ENCODE measurements at places on chromosomes 3 and 15.

- no peak for DNase-seq
Observed at GRCh38 chr3:188242436-188243123, 88.6 kb downstream of the LPP start.

GRCh38 chr3:76872999-76873398 is 166.9 kb upstream of the ROBO2 start:
- DNase-seq, result no peak

GRCh38 chr3:3085782-3086181 is 24.4 kb downstream of the IL5RA start:
- no peak for DNase-seq

DNA sequence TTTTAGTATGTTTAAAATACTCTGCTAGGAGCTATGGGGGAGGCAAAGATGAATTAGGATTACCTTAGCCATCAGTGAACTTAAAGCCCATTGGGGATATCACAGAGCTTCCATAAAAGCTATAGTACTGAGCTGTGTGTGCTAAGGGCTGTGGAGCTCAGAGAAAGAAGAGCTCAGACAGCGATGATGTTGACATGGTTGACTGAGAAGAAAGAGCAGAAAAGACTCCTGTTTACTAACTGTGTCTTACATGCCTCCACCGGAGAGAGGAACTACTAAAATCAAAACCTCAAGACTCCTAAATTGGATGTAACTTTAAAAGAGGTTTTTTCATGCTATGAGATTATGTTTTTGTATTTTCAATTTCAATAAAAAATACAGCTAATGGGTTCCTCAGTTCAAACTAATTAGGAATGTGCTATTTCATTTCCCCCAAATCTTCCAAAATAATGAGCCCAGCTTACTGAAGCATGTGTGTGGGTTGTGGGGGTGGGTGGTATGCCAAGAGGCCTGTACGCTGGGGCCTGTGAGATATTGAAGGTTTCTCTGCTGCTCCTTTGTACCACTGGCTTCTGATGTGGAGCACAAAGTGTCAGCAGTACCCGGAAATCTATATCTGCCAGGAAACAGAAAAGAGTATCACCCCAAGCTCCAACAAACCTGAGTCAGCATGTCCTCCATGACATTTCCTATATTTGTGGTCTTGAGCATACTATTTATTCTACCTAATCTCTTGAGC is 22.7 kb downstream of the DGKG start:
- no peak for DNase-seq

GRCh38 chr3:15728766-15729165 is 69.0 kb downstream of the ANKRD28 start:
- no peak for DNase-seq

DNA sequence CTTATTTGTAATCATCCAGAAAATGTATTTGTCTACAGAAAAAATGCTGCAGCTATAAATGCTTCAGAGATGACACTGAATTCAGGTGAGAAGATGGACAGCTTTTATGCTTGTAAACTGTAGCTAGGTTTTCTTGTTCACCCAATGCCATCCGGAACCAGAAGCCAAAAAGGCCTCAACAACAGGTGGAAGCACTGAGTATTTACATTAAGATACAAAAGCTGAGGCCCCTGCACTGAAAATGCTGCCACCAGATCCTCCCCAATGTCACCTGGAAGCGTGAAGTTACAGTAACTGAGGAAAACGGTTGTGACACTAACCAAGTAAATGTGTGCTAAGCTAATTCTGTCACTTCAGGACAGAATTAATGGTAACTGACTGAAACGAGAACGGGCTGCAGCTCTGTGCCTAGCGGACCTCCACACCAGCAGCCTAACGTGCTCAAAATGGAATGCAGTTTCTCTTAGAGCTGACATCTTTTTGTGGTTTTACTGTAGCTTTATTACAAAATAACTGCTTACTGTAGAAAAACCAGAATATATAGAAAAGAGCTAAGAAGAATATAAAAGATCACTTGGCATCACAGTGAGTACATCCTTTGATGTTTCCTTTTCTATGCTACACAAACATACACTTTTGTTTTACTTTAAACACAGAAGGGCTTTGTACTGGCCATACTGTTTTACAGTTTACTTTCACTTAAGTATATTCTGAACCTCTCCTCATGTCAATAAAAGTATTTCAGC is 7.6 kb downstream of the CHSY1 start:
- DNase-seq, result no peak

- DNase-seq, result no peak
Observed at GRCh38 chr3:142355692-142356091, 92.1 kb downstream of the XRN1 start.
